ENCODE measurements at places on chromosomes 2 and 18.

- peak; percentile 73 for DNase-seq
Observed at GRCh38 chr18:76803814-76804213, 18.5 kb upstream of the ZNF236 start.

DNA sequence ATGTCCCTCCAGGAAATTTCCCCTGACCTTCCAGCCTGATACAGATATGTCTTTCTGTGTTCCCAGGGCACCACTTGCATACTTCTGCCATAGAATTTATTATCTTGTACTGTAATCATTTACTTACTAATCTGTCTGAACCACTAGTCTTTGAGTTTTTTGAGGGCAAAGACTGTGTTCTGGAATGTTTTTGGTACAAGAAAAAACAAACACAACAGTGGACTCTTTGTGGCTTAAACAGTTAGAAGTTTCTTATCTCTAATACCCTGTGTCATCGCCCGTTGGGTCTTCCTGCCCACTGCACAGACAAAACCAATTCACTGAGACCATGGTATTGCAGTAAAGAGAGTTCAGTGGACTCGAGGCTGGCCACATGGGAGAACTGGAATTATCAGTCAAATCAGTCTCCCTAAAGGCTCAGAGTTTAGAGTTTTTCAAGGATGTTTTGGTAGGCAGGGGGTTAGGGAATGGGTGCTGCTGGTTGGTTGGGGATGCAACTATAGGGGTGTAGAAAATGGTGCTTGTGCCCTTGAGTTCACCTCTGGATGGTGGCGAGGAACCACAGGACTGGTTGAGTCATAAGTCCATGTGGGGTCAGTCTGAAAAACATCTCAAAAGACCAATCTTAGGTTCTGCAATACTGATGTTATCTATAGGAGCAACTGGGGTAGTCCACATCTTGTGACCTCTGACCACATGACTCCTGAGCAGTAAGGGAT, 20.3 kb downstream of the RALB start:
- no peak for DNase-seq

DNA sequence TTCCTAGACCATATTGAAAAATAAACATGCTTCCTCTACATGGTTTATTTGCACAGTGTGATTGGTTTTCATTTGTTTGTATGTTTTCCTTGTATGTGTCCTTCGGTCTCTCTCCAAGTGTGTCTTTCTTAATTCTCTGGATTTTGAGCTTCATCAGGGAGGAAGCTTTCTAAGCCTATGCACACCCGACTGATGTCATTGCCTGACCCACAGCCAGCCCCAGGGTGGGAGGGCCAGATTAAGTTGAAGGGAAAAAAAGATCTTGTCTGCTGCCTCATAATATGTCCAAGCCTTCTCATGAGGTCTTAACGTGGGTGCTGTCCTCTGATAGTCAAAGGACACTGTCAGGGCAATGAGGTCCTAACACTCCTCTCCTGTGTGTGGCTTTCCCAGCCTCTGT, 115.2 kb downstream of the MARCHF4 start:
- no peak for DNase-seq

DNA sequence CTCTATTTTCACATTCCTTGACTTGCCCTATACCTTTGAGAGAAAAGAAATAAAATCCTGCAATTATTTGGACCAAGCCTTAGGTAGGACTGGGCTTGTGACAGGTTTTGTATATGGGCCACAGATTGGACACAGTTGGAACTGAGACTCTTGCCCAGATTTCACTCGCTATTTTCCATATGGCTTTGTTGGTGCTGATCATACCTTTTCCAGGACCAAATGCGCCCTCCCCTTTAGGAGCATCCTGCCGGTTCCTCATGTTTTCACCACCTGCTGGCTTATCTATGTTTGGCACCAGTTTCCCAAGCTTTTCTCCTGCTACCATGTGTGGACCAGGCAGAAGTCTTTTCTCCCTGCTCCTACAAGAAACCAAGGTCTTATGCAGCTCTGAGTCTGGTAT, 494.9 kb downstream of the EPHA4 start:
- no peak for DNase-seq

DNA sequence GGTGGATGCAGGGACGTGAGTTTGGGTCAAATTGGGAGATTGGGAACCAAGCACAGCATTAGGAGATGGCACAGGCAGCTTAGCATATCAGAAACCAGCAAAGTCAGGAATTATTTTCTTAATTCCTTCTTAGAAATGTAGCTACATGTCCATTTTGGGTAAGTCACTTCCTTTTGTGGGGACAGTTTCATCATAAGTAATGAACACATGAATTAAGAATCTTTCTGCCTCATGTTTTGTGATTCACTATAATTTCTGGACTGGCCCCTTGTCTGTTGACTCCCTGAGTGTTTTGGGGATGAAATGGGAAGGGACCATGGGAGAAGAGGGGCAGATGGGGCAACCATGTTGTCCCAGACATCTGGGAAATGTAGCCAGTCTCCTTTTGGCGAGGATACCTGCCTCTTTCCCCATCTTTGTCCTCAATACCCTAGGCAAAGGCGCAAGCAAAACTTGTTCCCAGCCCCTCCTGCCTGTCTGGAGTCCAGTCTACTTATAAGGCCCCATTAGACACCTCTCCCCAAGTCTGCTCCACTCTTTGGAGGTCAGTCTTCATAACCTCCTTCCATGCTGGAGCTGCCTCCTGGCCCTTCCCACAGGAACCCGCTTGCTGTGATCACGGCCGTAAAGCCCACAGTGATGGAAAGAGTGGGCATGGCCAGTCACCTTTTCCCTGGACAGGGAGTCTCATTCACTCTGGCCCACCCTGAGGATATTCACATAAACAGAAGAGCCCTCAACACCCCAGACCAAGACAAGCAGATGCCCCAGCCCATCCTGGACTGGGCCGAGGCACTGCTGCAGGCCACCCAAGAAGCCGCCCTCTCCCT, 25.7 kb downstream of the MTHFD2 start:
- no peak for DNase-seq

DNA sequence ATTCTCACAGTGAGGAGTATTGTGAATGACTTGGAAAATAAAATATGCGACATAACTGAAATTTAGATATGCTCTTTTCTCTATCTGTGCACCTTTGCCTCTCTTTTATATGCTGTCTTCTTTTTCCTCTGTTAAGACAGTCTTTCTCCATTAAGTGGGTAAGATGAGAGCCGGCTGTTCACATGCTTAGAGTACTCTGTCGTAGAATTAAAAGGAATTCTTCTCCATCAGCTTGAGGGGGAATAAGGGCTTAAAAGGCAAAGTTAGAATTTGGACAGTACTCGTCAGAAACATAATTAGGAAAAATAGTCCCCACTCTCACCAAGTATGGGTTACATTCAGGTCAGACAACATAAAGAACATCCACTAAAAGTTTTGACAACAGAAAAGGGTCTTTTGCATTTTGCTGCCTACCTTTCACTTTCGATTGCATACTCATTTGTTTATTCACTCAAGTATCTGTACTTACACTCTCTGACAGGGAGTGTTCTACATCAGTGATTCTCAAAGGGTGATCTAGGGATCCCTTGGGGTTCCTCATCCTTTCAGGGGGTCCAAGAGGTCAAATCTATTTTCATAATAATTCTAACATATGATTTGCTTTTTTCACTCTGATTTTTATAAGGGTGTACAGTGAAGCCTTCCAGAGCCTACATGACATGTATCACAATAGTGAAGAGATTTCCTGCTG, 48.0 kb downstream of the ARHGAP15 start:
- peak; percentile 64 for DNase-seq

- DNase-seq: no peak
Observed at GRCh38 chr2:236086971-236087465, 81.2 kb downstream of the GBX2 start.

- DNase-seq: no peak
Observed at GRCh38 chr2:171176516-171176915, 15.8 kb upstream of the TLK1 start.

DNA sequence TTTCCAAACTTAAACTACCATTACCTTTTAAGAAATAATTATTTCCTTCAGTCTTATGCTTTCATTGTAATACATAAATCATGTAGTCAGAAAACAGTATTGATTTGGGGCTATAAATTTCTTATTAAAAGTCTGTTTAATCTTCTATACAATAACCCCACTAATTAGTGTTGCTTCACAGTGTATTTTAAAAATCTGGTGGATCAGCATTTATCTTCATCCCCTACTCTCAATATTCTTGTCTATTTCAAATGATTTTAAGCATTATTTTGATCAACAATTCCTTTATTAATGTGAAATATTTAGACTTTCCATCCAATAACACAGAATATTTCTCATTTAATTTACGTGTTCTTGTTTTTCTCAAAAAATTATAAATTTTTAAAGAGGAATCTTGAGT, 32.5 kb upstream of the SDC1 start:
- no peak for DNase-seq

- DNase-seq: no peak
Observed at GRCh38 chr2:238791354-238791753, 56.5 kb upstream of the TWIST2 start.

DNA sequence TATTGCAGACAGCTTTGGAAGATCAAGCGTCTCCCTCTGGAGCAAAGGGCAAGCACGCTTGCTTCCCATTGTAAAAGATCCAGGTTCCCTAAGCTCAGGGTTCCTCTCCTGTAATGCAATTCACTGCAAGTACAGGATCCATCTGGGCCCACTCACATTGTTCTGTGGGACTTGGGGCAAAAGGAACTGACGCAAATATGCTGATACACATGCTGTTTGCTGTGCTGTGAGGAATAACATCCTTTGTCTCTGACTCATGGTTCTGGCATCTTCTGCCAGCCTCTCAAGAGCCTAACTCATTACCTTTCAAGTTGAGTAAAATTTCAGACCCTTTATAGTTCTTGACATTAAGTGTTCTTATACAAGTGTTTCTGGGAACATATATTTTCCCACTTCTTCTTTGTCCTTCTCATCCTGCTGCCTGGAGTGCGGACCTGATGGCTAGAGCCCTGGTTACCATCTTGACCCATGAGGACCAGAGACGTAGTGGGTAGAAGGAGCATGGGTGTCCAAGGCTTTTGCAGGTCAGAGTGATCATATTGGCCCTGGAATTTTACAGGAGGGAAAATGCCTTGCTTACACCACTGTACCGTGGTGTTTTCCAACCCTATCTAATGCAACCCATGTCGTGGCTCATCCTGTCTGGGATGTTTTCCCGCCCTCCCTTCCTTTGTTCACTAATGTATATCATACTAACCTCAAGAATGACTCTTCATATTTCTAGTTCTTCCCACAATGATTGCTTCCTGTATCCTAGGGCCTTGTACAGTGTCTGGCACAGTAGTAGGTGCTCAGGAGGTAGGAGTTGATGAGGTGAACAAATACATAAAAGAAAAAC, 145.7 kb upstream of the GLI2 start:
- no peak for DNase-seq

- no peak for DNase-seq
Observed at GRCh38 chr2:240958366-240959213, 39.8 kb upstream of the SNED1 start.

- DNase-seq: no peak
Observed at GRCh38 chr2:15763106-15763821, 171.6 kb downstream of the DDX1 start.

GRCh38 chr2:231127936-231128335, 3.1 kb upstream of the HTR2B start:
- DNase-seq: no peak

- DNase-seq: no peak
Observed at GRCh38 chr2:173252581-173252980, 102.1 kb upstream of the CDCA7 start.

DNA sequence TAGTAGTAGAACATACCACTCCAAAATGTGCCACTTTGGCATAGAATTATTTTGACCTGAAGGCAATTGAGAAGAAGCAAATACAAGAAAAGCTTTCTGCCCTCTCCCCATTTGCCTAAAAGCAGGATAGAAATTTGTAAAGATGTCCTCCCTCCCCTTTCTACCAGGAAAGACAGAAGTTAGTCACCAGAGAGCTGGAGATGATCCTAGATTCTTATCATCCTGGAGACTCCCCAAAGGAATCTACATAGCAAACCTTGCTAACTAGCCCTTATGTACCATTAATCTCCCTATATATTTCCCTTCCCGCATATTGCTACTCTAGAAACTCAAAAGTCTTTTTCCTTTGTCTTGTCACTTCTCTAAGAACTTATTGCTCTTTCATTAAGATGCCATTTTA, 12.6 kb upstream of the TMEM37 start:
- DNase-seq: no peak

GRCh38 chr2:108370080-108370479, 7.7 kb upstream of the SULT1C4 start:
- DNase-seq: no peak

DNA sequence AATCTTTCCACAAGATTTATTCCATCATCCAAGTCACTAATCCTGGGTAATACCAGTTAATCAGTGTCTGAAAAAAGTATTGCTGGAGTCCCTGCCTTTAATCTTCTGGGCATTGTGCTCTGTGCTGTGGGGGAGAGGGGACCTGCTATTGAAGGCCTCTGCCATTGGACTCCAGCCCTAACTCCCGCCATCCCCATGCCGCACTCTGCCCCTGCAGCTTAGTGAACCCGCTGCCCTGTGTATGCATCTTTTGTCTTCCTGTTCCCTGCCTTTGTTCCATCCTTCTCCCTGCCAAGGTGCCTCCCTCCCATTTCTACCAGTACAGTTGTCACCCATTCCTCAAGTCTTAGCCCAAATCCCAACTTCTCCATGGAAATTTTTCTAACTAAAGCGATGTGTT, 113.8 kb upstream of the EPAS1 start:
- no peak for DNase-seq

GRCh38 chr2:44120428-44120827, 48.2 kb upstream of the PPM1B start:
- DNase-seq: no peak

- DNase-seq: no peak
Observed at GRCh38 chr2:59000796-59001195, 759.7 kb upstream of the FANCL start.

- DNase-seq: no peak
Observed at GRCh38 chr18:9081940-9082339, 20.6 kb upstream of the NDUFV2 start.

GRCh38 chr2:776487-776886, 99.3 kb upstream of the TMEM18 start:
- DNase-seq: no peak

GRCh38 chr2:156430980-156431358, 5.2 kb upstream of the GPD2 start:
- no peak for DNase-seq

DNA sequence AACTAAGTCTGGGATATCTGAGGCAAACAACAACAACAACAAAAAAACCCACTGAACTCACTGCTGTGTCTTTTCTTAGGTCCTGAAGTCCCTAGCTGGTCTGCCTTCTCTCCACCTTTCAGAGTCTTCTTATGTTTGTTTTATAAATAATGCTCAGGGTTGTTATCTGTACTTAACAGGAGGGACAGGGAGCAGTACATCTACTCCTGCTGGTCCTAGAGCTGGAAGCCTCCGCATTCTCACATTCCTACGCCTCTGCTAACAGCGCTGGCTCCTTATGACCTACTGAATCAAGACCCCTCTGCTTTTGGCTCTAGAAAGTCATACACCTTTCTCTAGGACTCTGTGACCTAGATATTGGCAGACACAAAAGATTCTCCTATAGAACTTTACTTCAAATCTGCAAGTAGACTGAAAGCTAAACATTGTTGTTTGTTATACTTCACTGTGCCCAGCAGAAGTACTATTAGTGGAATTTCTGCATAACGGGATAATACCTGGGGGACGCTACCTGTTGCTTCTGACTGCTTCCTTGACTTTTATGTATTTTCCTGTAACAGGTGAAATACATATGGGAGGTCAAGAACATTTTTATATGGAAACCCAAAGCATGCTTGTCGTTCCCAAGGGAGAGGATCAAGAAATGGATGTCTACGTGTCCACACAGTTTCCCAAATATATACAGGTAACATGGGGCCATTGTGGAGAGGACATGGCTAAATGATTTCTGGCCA, 48.6 kb downstream of the AOX1 start:
- DNase-seq: no peak

Measured in germinal center (tissue), 1 donor.